ENCODE measurements at places on chromosomes 7 and 10.

DNA sequence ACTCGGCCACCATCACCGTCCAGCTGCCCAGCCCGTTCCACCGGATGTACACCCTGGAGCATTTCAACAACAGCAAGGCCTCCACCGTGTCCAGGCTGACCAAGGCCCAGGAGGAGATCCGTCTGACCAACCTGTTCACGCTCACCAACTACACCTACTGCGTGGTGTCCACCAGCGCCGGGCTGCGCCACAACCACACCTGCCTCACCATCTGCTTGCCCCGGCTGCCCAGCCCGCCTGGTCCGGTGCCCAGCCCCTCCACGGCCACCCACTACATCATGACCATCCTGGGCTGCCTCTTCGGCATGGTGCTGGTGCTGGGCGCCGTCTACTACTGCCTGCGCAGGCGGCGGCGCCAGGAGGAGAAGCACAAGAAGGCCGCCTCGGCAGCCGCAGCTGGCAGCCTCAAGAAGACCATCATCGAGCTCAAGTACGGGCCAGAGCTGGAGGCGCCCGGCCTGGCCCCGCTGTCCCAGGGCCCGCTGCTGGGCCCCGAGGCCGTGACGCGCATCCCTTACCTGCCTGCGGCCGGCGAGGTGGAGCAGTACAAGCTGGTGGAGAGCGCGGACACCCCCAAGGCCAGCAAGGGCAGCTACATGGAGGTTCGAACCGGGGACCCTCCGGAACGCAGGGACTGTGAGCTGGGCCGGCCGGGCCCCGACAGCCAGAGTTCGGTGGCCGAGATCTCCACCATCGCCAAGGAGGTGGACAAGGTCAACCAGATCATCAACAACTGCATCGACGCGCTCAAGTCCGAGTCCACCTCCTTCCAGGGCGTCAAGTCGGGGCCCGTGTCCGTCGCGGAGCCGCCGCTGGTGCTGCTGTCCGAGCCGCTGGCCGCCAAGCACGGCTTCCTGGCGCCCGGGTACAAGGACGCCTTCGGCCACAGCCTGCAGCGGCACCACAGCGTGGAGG lies 75.8 kb downstream of the ELFN1 start:
- no peak for DNase-seq

- DNase-seq = peak; percentile 67
These were observed 167.6 kb downstream of the AMPH start for GRCh38 chr7:38463277-38464225.

DNA sequence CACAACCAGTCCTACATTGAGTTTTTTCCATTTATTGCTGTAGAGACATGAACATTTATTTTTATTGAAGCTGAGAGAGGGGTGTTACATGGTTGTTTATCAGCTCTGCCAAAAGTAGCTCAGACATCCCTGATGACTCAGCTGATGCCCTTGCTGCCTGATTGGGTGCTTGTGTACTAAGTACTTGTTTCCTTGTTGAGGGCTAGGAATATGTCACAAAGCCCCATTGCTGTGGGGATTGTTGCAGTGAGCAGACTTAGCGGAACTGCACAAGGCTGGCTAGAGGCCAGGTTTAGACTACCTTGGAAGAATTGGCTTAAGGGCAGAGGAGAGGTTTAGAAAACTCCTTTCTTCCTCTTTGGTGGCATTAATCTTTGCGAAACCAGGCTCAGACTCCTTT lies 110.6 kb downstream of the AUTS2 start:
- no peak for DNase-seq

- peak; percentile 25 for DNase-seq
These were observed 250.2 kb downstream of the ELFN1 start for GRCh38 chr7:1920266-1920681.

- DNase-seq = no peak
These were observed 734 bp downstream of the ABCB4 start for GRCh38 chr7:87474533-87475358.

DNA sequence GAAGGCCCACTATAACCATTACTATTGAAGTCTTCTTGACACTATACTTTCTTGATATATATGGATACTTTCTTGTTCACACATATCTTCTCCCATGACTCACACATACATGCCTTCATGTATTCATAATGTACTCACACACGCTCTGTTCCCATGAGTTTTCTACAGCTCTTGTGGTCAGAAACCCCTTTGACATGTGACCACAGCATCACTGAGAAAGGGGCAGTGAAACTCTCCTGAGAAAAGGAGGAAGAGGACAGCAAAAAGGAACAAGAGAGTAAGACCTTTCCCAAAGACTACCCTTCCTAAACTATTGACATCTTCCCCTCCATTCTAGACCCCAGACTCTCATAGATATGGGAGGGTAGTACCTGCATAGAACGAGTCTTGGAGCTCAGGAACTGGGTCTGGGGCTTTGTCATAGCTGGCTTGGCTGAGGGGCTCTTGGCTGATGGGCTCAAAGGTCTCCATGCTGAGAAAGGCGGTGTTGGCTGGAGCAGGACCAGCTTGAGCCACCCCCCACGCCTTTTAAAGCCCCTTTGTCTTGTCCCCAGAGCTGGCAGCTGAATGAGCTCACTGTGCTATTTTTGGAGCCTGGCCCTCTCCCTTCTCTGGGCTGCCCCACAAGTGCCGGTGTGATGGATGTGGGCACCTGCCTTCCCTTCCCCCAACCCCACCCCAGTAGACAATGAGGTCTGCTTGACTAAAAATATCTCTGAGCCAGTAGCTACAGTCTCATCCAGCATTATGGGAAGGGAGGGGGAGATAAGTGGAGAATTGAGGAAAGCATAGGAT lies 5.1 kb downstream of the SYNPO2L start:
- no peak for DNase-seq

DNA sequence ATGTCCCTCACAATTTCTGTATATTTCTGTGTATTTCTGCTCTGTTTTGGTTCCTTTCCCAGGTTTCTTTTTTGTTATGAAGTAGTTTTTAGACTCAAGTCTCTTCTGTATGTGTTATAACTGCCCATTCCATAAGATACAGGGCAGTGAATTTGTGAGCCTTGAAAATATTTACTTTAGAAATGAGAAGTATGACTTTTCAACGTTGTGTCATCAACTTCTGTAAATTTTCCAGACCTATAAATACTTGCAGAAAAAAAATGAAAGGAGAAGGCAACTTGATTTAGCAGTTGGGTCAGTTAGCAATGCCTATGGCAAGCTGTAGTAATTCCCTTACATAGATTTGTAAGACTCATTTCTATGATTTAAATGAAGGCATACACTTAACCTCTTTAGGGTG lies 11.5 kb downstream of the EGFR start:
- no peak for DNase-seq

- DNase-seq = no peak
These were observed 2.4 kb downstream of the ARID5B start for GRCh38 chr10:61903928-61904344.

- no peak for DNase-seq
These were observed 35.1 kb upstream of the PDLIM1 start for GRCh38 chr10:95325863-95326262.

GRCh38 chr10:5490032-5490431 lies 9.3 kb downstream of the CALML5 start:
- DNase-seq = no peak

- DNase-seq = no peak
These were observed 21.1 kb upstream of the ABCC2 start for GRCh38 chr10:99761365-99761764.

DNA sequence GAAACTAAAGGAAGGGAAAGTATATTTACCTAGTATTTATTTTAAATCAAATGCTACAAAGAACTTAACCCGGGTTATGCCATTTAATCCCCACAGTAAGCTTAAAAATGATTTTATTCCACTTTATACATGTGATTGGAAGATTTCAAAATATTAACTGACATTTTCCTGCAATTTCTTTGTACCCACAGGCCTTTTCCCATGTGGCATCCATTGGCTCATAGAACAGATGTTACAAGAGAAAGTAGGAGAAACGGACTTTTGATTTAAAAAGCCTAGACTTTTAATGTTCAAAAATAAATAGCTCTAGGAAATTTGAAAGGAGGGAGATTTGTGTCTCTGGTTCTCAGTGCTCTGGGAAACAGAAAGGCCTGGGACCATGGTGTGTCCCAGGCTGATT lies 807.9 kb downstream of the KCNMA1 start:
- no peak for DNase-seq

DNA sequence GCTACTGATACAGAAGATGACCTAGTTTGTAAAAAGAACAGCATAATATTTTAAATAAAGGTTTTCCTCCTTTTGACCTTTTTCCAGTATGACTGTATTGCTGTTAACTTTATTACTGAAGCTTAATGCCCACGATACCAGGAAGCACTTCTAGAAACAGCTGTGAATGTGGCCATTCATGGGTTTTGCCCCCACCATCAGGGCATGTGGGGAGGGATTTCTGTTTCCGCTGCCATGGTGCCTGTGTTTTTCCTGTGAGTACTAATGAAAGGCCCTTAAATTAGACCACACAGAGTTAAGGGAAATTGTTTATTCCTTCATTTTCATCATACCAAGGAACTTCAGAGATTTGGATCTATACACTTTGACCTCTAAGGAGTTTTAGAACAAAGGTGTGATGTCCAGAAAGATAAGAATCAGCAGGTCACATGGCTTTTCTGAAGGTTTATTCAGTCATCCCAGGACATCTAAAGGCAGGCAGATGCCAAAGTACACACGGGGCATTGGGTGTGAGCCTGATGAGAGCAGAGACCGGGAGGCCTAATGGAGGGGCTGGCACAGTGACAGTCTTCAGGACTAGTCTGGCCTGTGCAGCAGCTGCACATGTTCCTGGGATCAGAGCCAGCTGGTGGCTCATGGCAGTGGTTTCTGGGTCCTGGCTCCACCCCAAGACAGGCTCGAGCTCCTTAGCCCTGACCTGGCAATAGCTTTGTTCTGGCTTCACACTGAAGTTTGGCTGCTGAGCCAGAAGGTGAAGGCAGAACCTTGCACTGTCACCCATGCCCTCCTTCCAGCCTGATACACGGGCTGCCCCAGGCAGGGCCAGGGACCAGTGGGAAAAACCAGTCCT lies 190.9 kb downstream of the REEP3 start:
- DNase-seq = no peak

DNA sequence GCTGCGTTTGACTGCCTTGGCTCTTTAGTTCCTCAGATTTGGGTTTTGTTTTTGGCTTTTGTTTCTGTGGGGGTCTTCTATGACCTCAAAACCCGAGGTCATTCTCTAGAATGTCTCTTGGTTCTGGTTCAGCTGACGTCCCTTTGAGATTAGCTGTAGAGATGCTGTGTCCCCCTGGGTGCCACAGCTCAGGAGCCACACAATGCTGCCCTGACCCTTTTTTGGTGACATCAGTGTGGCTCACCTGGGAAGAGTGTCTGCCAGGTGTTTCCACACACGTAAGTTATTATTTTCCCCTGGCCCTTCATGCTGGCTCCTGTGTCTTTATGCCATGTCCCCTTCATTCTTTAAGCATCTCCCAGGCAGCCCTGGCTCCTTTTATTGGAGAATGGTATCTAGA lies 89.8 kb upstream of the DDC start:
- no peak for DNase-seq

DNA sequence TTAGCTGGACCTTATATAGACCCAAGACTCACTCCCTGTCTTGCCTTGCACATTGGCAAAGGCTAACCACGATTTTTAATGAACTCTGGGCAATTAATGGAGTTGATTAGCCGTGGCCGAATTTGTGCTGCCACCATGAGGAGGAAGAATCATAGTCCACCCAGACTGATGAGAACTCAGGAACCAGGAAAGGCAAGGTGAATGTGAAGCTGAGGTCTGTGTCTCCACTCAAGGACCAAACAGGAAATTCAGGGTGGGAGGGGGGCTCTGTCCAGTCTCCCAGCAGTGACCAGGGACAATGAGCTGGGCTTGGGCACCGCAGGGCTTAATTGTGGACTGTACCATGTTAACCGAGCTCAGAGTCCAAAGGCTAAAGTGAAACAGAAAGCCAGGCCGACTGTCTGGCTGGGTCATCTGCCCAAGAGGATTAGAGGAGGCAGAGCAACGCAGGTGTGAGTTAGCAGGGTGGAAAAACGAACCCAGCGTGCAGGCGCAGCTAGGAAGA lies 127.0 kb upstream of the JCAD start:
- DNase-seq = no peak

GRCh38 chr7:103857435-103857834 lies 132.0 kb downstream of the RELN start:
- DNase-seq = no peak
